Pancreas (tissue), 10 donors: ENCODE measurements at places on chromosomes 2 and 18. TPM values are rescaled to one million over a fixed set of nuclear protein-coding genes. Genes with fewer than 3 reads are reported as not detected.
A peak's percentile ranks its signal among the peaks of the same experiment; 100 is the strongest.

GRCh38 chr18:37274309-37275236 lies 291.0 kb downstream of the CELF4 start:
- no peak for DNase-seq

The LYPD6B gene
- polyA plus RNA-seq, result 8.1 TPM

DNA sequence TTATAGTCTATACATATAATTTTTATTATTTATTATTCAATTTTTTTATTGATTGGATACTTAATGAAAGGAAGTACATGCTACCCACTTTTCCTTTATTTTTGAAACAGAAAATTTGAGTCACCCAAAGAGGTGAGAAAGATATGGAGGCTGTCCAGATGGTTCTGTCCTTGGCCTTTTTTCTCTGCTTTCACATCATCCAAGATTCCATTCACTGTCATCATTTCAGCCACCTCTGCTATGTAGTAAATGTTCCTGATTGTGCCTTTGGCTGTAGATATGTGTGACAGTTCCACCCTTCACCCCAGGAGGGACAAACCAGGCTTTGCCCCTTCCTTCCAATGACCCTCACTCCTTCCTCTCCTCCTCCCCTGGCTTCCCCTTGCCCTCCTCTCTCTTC lies 675.7 kb upstream of the ID2 start:
- DNase-seq, result no peak

DNA sequence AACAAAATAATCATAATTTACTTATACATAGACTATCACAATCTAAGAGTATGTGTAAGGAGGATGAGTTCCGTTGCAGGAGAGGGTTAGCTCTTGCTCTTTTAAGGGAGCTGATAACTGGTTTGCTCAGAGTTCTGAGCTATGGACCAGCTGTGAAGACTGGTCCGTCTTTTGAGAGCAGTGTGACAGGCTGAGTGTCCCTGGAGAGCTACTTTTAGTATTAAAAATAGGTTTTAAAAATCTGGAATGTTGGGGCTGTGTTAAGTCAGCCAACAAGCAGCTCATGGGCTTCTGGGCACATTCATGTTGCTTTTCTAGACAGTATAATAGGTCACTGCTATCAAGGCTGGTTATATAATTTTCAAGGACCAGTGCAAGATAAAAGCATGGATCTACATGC lies 41.5 kb upstream of the TMEM131 start:
- no peak for DNase-seq

The TUBA4B gene
- polyA plus RNA-seq, result not detected

- no peak for DNase-seq
Observed at GRCh38 chr2:40150266-40150665, 301.6 kb downstream of the SLC8A1 start.

GRCh38 chr2:10058251-10059015 lies 15.1 kb downstream of the KLF11 start:
- DNase-seq, result peak; percentile 70

The KCTD1 gene
- polyA plus RNA-seq, result 4.3 TPM

DNA sequence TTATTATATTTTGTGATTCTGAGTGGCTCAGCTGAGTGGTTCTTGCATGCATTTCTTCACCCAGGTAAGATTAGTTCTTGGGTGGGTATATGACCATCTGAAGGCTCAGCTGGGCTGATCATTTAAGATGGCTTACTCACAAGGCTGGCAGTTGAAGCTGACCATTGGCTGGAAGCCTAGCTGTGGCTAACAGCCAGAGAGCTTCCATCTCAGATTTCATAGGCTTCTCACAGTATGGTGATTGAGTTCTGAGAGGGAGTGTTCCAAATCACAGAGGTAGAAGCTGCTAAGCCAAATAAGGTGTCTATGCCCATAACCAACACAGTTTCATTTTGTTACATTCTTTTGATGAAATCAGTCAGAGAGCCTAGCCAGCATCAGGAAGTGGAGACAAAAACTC lies 117.4 kb upstream of the RPRM start:
- DNase-seq, result no peak

The VAMP8 gene
- 150 TPM for polyA plus RNA-seq

The MLPH gene
- polyA plus RNA-seq, result 28.1 TPM

- peak; percentile 60 for DNase-seq
Observed at GRCh38 chr2:100242891-100243619, 79.2 kb downstream of the LONRF2 start.

The LMAN2L gene
- 6.8 TPM for polyA plus RNA-seq

- DNase-seq, result no peak
Observed at GRCh38 chr2:161606327-161606726, 17.9 kb upstream of the SLC4A10 start.

- no peak for DNase-seq
Observed at GRCh38 chr2:181371782-181372645, 85.2 kb upstream of the ITGA4 start.

DNA sequence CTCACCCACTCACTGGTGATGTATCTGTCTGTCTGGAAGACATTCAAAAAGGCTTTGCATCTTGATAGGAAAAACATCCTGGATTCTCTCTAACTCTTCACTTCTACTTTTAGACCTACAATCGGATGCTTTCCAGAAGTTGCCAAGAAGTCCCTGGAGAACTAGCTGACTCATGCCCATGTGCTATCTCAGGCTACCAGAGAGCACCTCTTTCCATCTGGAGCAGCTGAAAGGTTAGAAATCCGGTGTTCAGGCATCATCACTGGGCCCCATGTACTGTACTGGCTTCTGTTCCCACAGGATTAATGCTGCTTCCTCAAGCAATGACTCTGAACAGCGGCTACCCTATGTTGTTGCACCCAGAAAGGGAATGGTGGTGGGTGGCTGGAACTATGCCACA lies 259.0 kb downstream of the NBAS start:
- no peak for DNase-seq

- DNase-seq, result no peak
Observed at GRCh38 chr2:144998435-144998834, 478.5 kb upstream of the ZEB2 start.

GRCh38 chr2:220676695-220677094 lies 895.4 kb downstream of the EPHA4 start:
- DNase-seq, result no peak

GRCh38 chr2:143934626-143935481 lies 585.1 kb downstream of the ZEB2 start:
- no peak for DNase-seq

The CREG2 gene
- polyA plus RNA-seq, result not detected

- no peak for DNase-seq
Observed at GRCh38 chr2:31694444-31694843, 113.7 kb upstream of the SRD5A2 start.

- peak; percentile 74 for DNase-seq
Observed at GRCh38 chr2:173448938-173449471, 94.3 kb downstream of the CDCA7 start.

GRCh38 chr2:47815764-47816163 lies 32.8 kb downstream of the MSH6 start:
- no peak for DNase-seq

DNA sequence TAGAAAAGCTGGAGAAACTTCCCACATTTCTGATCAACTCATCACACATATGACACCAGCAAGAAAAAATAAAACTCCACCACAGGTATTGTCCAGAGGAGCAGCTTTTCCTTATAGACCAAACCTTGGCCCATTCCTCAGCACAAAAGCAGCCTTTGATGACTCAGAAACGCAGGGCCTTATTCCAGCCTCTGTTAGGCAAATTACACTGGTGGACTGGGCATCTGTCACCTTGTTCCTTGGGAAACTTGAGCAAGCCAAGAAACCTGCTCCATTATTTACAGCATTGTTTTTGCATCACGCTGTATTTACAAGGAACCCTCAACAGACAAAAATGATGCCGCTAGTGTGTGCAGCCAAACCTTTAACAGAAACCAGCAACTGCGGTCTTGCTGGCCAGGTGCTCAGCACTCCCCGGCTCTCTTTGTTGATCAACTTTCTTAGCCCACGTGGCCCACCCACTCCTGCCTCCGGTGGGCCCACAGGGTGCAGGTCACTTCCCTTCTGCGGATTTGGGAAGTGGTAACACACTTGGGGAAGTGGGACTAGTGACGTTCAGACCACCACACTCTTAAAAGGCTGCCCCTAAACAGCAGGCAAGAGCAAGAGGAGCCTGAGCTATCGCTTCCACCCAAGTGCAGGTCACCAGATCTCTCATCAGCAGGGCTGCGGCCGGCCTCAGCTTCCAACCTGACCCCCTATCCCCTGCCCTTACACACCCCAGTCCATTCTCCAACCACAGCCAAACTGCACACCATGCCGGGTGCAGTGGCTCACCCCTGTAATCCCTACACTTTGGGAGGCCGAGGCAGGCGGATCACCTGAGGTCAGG lies 1.5 kb downstream of the AP1S3 start:
- no peak for DNase-seq

The CFAP65 gene
- 0.19 TPM for polyA plus RNA-seq

- DNase-seq, result no peak
Observed at GRCh38 chr2:106009096-106009495, 185.0 kb downstream of the UXS1 start.

The CD302 gene
- 8.3 TPM for polyA plus RNA-seq

DNA sequence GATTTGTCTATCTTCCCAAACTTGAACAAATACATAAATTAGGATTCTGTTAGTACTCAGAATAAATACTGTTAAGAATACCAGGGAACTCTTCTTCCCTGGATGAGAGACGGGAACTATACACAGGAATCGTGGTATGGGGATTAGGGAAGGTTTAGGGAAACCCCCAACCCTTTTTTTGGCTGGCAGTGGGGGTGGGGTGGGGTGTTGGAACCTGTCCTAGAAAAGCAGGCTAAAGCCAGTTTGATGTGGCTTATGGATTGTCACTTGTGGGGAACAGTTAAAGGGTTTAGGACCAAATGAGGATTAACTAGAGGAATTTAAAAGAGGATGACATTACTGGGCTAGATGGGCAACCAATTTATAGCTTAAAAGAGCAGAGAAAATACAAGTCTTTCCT lies 1.8 kb downstream of the SLC4A10 start:
- DNase-seq, result no peak

GRCh38 chr2:64654063-64654811 lies 524 bp upstream of the SERTAD2 start:
- DNase-seq, result peak; percentile 71

The INHBB gene
- polyA plus RNA-seq, result 5.1 TPM

DNA sequence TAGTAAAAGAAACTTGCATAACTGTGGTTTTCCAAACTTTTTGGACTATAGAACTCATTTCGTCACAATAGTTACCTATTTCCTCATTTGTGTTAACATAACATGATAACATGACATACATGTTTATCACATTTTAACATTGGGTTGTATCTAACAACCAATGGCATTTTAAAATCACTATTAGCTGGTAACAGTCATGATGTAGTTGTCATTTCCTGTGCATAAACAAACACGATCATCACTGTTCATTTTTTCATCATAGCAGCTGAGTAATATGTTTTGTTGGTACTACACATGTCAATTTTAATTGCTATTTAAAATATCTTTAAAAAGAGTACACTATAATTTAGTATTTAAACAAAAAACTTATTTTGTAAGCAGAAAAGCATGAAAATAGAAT lies 402.4 kb downstream of the SATB2 start:
- no peak for DNase-seq

DNA sequence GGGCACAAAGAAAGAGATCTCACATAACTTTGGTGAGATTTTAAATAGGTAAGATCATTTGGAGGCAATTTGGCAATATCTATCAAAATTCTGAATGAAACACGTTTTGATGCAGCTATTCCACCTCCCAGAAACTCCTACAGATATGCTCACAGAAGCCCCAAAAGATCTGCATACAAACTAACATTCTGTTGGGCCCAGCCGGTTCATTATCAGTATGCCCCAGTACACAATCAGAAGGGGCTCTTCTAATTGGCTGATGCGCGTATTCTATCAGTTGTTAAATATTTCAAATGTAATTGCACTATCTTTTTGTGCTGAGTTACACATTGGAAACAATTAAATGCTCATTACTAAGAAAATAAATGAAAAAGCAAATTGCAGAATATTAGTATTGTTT lies 7.1 kb upstream of the TGIF1 start:
- DNase-seq, result no peak

DNA sequence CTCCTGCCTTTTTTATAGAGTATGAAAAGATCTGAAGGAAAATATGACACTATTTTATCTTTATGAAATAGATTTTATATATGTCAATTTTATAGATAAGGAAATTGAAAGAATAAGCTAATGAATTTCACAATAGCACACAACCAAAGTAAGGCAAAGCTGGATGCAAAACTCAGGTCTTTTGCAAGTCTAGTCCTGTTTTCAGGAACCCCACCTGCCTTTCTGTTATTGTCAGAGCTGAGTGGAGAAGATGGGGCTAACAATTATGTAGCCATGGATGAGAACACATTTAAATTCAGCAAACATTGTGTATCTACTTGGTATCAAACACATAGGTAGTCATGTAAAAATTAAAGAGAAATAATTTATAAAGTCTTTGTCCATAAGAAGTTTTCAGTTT lies 161.5 kb upstream of the ZEB2 start:
- no peak for DNase-seq

The DYNAP gene
- polyA plus RNA-seq, result not detected

The SIX2 gene
- polyA plus RNA-seq, result 3.6 TPM

DNA sequence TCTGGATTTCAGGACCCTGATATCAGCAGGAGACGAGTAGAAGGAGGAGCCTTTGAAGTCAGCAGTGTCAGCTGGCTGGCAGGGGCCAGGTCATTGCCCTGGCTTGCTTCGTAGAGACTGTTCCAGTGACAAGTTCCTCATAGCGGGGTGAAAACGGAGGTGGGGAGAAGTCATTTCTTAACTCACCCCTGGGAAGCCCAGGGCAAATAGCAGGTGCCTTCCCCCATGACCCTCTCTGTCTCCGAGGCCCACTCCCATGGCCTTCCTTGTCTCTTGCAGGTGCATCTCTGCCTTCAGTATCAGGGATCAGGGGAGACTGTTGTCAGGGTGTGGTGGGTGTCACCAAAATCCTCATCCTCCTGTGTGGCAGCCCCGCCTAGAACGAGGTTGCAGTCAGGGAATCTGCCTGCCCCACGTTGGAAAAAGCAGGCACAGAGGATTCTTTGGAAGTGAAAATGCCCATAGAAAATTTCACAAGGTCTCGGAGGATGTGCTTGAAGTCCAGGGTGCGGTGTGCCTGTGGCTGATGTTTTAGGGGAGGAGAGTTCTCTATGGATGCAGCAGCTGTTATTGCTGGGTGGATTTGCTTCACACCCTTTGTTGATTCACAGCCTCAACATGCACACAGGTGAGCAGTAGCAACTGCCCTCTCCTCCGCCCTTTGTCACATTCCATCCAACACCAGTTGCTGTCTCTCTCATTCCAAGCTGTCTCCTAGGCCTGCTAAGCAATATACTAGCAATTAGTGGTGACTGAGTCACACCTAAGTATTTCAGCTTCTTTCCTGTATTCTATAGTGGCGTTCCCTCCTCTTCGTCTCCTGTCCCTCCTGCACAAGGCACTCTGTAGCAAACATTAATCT lies 142.6 kb upstream of the FHL2 start:
- DNase-seq, result no peak

The IL1RN gene
- polyA plus RNA-seq, result 1.6 TPM

DNA sequence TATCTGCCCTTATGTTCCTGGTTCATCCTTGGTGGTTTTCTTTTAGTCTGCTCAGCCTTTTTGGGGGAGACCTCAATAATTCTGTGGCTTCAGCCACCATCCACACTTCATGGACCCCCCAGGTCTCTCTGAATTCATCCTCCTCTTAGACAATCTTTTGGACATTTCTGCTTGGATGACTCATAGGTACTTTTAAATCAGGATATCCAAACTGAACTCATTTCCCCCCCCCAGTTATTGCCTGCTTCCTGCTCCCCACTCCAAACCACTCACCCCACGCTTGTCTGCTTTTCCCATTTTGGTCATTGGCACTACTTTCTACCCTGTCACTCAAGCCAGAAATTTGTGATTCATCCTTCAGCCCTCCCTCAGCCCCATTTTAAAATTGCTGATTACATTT lies 78.5 kb downstream of the TANC1 start:
- DNase-seq, result no peak

GRCh38 chr2:188949046-188949818 lies 24.9 kb upstream of the COL3A1 start:
- DNase-seq, result peak; percentile 29

The HOXD12 gene
- not detected for polyA plus RNA-seq
